ENCODE measurements at places on chromosomes 2 and 18.

- DNase-seq: no peak
These were observed 33.6 kb downstream of the ASXL3 start for GRCh38 chr18:33611525-33612135.

GRCh38 chr2:59776726-59777008 lies 776.8 kb downstream of the BCL11A start:
- no peak for DNase-seq

- DNase-seq: no peak
These were observed 14.6 kb upstream of the NAPG start for GRCh38 chr18:10511236-10511635.

DNA sequence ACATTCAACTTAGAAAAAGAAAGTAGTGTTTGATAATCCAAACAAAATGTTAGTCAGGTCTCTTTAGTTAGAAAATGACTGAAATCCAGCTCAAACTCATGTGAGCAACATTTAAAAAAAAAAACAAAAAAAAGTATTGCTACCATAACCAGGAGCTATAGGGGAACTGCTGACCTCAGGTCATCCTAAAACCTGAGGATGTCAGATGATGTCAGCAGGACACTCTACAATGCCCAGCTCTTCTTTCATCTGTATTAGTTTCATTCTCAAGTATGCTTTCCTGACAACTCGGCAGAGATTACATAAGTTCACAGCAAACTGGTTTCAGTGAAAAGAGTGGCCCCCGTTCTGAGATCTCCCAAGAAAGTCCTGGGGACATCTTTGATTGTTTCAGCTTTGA lies 4.2 kb upstream of the ESCO1 start:
- no peak for DNase-seq

GRCh38 chr18:77178559-77178958 lies 46.0 kb upstream of the MBP start:
- no peak for DNase-seq

- no peak for DNase-seq
These were observed 46.5 kb downstream of the RNF144A start for GRCh38 chr2:6963727-6964126.

GRCh38 chr2:141493936-141494335 lies 636.9 kb downstream of the LRP1B start:
- peak; percentile 44 for DNase-seq

- DNase-seq: no peak
These were observed 31.8 kb upstream of the MTCL1 start for GRCh38 chr18:8673256-8674209.

- DNase-seq: no peak
These were observed 152.1 kb upstream of the KYNU start for GRCh38 chr2:142725386-142725785.

DNA sequence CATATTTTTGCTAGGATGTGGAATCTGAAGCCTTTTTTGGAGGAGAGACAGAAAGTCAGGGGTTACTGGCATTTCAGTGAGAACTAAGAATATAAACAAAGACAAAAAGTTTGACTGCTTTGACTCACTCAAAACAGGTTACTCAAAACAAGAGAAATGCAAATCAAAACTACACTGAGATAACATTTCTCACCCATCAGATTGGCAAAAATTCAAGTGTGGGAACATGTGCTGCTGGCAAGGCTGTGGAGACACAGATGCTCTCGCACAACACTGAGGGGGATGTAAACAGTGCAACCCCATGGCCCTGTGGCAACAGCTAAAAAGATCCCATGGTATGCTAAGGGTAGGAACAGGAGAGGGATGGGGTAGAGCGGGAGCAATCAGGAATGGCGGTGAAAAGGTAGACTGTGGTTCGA lies 86.6 kb downstream of the DTNB start:
- DNase-seq: peak; percentile 84

DNA sequence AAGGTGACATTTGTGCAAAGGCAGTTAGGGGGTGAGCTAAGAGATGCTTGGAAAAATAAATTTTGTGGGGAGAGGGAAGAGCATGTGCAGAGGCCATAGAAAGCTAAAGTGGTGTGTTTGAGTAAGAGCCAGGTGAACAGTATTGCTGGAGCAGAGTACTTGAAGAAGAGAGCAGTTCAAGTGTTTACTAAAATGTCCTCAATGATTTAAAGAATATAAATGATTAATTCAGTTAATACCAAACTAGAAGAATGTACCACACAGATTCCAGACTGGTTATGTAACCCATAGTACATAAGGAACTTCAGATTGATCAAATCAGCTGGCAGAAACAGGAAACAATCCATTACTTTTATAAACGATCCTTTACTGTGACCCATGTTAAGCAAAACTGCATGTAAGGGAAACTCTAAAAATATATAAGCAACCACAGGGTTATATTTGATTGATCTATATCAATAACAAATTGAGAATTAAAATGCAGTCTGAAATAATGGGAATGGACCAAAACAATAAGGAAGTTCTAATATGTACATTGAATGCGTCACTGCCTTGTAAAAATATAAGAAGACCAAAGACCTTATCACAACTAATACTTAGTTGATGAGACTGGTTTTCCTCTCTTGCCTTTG lies 76.9 kb downstream of the LDAH start:
- no peak for DNase-seq

GRCh38 chr2:20384953-20385352 lies 34.3 kb upstream of the PUM2 start:
- DNase-seq: no peak

DNA sequence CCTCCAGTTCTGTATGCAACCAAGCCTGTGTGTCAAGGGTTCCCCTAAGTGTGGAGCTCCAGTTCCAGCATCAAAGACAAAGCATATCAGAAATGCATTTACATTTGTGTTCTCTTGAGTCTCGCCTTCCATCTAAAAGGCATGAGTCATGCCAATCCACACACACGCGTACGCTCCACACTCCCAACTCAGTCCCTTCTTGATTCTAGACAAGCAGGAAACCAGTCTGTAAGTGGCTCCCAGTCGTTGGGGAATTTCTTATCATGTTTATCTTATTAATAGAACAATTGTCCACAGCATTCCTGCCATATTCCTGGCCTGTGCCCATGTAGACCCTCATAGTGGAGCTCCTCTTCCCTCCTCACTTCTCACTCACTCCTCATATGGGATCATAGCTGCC lies 86.4 kb upstream of the SLC35G4 start:
- DNase-seq: no peak

DNA sequence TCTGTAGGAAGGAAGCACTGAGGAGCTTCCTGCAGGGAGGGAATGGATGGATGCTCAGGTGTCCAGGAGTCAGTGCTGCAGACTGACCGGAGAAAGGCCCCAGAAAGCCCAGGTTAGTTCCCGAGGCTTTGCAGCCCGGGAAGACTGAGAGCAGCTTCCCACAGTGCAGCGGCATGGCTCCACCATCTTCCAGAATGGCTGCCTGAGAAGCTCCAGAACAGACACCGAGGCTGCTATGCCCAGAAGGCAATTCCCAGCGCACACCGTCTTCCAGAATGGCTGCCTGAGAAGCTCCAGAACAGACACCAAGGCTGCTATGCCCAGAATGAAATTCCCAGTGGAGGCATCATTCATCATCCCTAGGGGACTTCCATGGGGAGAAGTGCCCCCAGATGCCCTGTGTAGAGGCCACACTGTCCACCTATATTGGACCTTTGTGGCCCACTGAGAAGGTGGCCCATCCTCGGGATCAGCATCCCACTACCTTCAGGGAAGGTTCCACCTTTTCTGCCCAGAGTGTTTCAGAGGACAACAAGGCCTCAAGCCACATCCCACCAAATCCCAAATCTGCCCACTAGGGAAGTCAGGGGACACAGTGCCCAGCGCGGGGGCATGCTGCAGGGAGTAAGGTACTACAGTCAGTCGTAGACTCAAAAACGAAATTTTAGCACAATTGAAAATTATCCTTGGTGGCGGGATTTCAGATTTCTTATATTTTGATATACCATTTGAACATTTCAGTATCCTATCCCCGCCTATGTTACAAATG lies 80.5 kb downstream of the KCNF1 start:
- no peak for DNase-seq

DNA sequence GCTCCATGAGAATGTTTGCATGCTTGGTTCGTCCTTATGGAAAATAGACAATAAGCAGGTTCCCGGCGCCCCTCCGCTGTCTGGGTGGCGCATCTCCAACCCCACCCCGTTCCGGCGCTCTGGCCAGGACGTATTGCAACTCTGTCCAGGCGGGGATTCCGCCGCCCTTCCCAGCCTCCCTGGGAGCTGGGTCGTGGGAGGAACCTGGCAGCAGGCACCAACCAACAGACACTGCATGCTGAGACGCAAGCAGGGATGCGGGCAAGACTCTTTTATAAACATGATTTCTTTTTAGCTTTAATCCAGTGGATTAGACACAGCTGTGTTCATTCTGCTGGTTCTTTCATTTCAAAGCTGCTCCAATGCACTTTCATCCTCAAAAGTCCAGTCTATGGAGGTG lies 240.2 kb downstream of the SH3BP4 start:
- DNase-seq: no peak

- no peak for DNase-seq
These were observed 50.2 kb upstream of the PLB1 start for GRCh38 chr2:28445448-28446258.

DNA sequence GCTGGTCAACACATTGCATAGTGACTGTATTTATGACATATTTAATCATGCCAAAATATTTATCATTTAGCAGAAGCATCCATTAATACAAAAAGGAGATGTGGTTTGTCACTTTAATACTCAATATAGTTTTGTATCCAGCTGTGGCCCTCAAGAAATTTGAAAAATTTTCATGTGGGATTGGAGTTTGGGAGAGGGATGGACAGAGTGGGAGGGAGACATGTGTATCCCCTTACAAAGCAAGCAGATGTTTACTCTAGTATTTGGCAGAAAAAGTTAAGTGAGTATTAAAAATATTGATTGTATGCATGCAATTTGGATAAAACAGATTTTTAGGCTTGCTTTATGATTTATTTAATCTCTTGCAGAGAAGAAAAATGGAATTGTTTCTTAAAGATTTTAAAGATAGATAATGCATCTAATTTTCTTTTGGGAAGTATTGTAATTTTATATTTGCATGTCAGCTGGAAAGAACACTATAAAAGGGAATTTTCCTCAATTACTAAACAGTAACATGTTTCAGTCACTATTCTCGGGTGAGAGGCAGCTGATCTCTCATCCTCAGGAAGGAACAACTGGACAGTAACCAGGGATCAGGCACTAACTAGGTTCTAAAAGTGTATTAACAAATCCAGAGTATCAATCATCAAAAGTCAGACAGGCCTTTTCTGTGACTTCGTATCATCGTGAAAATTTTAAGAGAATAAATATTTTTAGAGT lies 1184.7 kb upstream of the NXPH2 start:
- DNase-seq: no peak

DNA sequence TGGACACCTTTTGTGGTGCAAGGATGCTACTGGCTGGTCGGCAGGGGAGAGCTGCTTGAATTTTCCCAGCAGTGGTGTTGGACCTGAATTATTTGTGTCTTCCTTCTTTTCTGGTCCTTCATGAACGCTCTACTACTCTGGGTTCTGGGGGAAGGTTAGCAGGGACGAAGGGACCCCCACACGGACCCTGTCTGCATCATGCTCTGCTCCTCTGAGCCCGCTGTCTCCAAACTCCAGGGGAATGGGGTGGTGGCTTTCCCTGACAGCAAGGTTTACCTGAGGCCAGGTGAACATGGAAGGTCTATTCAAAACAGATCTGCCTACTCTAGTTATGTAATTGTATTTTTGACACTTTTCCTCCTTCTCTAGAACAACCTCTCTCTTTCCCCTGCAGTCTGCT lies 168.5 kb upstream of the PXDN start:
- no peak for DNase-seq

- no peak for DNase-seq
These were observed 31.5 kb downstream of the DOCK10 start for GRCh38 chr2:225010804-225011203.

DNA sequence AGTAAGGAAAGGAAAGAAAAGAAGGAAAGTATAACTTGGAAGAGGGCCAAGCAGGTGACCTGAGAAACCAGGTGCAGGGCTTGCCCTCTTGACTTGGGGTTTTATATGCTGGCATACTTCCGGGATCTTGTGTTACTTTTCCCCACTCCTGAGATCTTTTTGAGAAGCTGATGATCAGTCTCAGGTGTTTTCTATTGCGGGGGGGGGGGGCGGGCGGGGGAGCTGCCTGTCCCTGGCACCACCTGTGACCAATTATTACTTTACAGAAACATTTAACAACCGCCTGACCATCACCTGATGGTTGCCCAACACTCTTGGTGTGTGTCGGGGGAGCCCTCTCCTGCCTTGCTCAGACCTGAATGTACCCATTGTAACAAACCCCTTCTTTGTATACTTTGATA lies 6.9 kb upstream of the CASP10 start:
- no peak for DNase-seq

GRCh38 chr18:59300676-59301285 lies 17.7 kb downstream of the CPLX4 start:
- DNase-seq: no peak

- DNase-seq: no peak
These were observed 433.8 kb downstream of the NBAS start for GRCh38 chr2:15127301-15127700.

GRCh38 chr2:47720559-47720958 lies 62.4 kb upstream of the MSH6 start:
- no peak for DNase-seq

DNA sequence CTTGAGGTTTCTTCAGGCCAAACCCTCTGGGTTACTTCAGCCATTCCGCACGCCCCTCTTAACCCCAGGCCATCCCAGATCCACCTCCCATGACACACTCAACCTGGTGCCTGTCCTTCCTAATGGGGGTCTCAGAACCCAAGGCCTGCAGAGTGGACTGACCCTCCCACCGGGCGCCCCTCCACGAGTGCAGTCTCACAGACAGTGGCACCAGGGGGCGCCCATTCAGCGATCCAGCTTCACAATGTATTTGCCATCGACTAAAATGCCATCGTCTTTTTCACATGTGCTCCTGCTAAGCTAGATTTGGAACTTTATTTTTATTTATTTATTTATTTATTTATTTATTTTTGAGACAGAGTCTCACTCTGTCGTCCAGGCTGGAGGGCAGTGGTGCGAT lies 38.5 kb downstream of the INPP5D start:
- peak; percentile 10 for DNase-seq

DNA sequence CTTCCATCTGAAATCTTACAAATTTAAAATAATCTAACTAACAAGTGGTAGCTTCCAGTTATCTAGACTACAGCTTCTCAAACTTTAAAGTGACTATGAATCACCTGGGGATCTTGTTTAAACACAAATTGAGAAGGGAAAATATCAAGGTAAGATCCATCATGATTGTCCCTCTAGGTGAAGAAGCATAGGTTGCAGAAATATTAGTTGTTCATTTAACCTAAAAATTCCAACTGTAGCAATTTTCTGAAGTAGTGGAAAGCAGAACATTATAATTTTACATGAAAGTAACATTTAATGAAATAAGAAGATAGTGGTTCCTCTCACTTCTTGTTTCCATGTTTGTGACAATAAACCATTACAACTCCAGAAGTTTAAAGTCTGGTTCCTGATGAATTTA lies 17.3 kb downstream of the GALNT3 start:
- no peak for DNase-seq

GRCh38 chr2:161370981-161371380 lies 45.1 kb upstream of the TBR1 start:
- no peak for DNase-seq
